ENCODE measurements at places on chromosomes 3 and 15.

- no peak for DNase-seq
Measured at GRCh38 chr3:119019767-119020518, 14.7 kb downstream of the IGSF11 start.

DNA sequence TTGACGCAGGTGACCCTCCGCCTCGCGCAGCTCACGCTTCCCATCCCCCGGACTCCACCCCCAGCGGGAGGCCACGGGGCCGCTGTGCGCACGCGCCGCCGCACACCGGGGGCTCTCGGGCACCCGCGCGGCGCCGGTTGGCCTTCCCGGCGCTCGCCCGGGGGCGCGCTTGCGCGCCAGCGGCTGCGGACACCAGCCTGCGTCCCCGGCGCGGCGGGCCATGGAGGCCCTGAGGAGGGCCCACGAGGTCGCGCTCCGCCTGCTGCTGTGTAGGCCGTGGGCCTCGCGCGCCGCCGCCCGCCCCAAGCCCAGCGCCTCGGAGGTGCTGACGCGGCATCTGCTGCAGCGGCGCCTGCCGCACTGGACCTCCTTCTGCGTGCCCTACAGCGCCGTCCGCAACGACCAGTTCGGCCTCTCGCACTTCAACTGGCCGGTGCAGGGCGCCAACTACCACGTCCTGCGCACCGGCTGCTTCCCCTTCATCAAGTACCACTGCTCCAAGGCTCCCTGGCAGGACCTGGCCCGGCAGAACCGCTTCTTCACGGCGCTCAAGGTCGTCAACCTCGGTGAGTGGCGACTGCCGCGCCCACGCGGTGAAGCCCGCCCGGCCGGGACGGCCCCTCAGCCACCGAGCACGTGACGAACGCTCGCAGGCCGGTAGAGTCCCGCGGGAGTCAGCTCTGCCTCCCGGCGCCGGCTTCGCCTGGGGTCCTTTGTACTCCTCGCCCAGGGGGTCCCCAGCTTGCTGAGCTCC lies at the start of gene C15orf61:
C15orf61 (plus strand) TSS at position 103 of the 754 bp plus-strand sequence; CDS start at position 221, 118 bp downstream.
- DNase-seq: peak; percentile 93

DNA sequence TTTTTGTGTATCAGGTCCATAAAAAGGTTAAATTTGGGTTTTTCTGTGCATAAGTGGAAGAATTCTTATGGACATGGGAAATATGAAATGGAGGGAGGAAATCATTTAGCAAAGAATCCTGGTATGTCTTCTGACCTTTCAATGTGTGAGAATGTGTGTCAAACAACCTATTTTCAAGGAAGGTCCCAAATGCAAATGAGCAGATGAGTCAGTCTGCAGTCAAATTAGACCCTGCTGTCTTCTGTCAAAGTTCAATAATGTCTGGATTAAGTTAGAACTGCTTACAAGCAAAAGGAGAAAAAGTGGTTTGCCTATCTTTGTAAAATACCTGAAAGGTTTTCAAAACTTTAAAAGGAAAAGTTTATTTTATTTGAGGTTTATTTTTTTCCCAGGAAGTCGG lies 15.3 kb downstream of the FBN1 start:
- DNase-seq: no peak

DNA sequence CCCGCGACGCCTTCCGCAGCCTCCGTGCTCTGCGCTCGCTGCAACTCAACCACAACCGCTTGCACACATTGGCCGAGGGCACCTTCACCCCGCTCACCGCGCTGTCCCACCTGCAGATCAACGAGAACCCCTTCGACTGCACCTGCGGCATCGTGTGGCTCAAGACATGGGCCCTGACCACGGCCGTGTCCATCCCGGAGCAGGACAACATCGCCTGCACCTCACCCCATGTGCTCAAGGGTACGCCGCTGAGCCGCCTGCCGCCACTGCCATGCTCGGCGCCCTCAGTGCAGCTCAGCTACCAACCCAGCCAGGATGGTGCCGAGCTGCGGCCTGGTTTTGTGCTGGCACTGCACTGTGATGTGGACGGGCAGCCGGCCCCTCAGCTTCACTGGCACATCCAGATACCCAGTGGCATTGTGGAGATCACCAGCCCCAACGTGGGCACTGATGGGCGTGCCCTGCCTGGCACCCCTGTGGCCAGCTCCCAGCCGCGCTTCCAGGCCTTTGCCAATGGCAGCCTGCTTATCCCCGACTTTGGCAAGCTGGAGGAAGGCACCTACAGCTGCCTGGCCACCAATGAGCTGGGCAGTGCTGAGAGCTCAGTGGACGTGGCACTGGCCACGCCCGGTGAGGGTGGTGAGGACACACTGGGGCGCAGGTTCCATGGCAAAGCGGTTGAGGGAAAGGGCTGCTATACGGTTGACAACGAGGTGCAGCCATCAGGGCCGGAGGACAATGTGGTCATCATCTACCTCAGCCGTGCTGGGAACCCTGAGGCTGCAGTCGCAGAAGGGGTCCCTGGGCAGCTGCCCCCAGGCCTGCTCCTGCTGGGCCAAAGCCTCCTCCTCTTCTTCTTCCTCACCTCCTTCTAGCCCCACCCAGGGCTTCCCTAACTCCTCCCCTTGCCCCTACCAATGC lies 2.0 kb downstream of the ISLR start:
- DNase-seq: no peak

DNA sequence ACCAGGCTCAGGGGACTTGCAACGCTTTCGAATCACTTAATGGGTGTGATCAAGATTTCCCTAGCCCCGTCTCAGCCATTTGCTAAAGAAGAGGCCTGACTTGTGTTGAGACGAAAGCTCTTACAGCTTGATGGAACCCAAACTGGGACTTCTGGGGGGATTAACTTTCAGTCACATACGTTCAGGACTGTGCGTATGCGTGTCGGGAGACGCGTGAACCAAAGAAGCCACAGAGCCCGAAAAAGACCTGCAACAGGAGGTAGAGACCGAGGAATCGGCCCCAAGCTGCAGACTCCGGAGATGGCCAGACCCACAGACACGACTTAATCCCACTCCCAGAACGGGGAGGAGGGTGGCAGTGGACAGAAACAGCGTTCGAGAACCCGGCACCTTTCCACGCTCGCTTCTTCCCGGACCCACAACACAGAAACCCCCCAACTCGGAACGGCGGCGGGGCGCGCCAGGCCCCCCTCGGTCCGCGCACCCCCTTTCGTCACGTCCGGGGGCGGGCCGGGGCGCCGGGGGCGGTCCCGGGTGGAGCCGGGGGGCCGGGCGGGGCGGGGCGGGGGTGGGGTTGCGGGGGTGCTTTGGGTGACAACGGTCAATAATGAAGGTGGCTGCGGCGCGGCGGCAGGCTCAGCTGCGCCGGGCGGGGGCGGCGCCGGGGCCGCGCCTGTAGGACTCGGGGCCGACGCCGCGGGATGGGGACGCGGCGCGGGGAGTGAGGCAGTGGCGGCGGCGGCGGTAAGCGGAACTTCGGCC lies at the start of gene ATP11B:
ATP11B (plus strand) TSS at position 604 of the 762 bp plus-strand sequence. CDS start 256 bp downstream, outside the sequence.
- DNase-seq: peak; percentile 78

DNA sequence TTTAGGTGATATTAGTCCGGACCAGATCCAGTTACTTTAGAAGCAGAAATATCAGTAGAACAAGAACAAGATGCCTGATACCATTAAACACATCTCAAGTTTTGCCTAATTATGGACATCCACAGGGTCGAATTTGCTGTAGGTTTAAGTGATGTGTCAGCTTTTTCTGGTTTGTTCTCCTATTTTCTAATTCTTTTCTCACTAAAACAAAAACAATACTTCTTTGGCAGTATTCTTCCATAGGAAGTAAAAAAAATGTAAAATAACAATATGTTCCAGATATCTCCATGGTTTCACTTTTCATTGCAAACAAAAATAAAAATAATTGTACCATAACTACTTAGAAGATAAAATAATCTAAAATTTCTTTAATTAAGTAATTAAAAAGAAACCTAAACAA lies 265.7 kb downstream of the SHOX2 start:
- no peak for DNase-seq

Data from hepatic stellate cell (primary cell).